ENCODE measurements at places on chromosomes 13 and 19. TPM values are rescaled to one million over a fixed set of nuclear protein-coding genes. Genes with fewer than 3 reads are reported as not detected.

DNA sequence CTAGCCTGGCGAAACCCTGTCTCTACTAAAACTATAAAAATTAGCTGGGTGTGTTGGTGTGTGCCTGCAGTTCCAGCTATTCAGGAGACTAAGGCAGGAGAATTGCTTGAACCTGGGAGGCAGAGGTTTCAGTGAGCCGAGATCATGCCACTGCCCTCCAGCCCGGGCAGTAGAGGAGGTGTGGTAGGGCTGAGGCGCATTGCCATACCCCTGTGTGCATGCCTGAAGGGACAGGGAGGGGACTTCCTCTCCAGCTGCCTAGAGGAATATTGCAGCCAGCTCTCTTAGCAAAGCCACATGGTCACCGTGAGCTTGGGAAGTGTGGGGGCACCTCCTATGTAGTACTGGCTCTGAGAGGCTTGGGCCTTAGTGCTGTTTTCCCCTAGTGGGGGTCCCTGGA is 29.2 kb upstream of the PEPD start:
- no peak overlapping the region for H3K27ac ChIP-seq
- H3K27me3 ChIP-seq: no peaks in the 10 kb centered on the region
- no peaks in the 10 kb centered on the region for H3K4me1 ChIP-seq
- no peak for DNase-seq

GRCh38 chr13:66430728-66431127 is 799.4 kb downstream of the PCDH9 start:
- no peak for DNase-seq
- no peaks in the 10 kb centered on the region for H3K27me3 ChIP-seq
- no peak overlapping the region for H3K27ac ChIP-seq
- H3K4me1 ChIP-seq: no peaks in the 10 kb centered on the region

GRCh38 chr19:10740798-10741197 is 22.9 kb downstream of the DNM2 start:
- no peak overlapping the region for H3K4me3 ChIP-seq
- no peak for DNase-seq
- H3K4me1 ChIP-seq: peaks cover 21% of the 10 kb centered on the region
- H3K27me3 ChIP-seq: no peaks in the 10 kb centered on the region
- H3K27ac ChIP-seq: no peak overlapping the region

DNA sequence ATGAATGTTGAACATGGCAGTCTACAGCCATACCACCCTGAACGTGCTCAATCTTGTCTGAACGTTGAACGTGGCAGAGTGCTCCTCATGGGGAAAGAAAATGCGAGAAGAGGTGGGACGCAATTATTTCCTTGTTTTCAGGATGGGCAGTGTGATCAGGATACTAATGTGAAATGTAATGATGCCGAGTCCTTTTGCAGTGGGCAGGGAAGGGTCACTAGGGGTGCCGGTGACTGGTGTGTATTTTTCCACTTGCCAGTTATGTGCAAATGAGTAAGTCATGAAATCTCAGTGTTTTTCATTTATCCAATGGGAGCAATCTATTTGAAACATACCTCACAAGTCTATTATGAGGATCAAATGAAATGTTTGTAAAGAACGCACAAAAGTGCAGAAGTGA is 84.8 kb downstream of the LNX2 start:
- no peaks in the 10 kb centered on the region for H3K4me1 ChIP-seq
- DNase-seq: no peak
- peaks cover 4% of the 10 kb centered on the region for H3K27me3 ChIP-seq
- H3K27ac ChIP-seq: no peak overlapping the region
- no peaks in the 10 kb centered on the region for H3K36me3 ChIP-seq
- H3K4me3 ChIP-seq: no peak overlapping the region

GRCh38 chr19:4583961-4584669 is 24.6 kb upstream of the SEMA6B start:
- H3K36me3 ChIP-seq: no peaks in the 10 kb centered on the region
- no peak overlapping the region for H3K27ac ChIP-seq
- H3K4me1 ChIP-seq: peaks cover 6% of the 10 kb centered on the region

DNA sequence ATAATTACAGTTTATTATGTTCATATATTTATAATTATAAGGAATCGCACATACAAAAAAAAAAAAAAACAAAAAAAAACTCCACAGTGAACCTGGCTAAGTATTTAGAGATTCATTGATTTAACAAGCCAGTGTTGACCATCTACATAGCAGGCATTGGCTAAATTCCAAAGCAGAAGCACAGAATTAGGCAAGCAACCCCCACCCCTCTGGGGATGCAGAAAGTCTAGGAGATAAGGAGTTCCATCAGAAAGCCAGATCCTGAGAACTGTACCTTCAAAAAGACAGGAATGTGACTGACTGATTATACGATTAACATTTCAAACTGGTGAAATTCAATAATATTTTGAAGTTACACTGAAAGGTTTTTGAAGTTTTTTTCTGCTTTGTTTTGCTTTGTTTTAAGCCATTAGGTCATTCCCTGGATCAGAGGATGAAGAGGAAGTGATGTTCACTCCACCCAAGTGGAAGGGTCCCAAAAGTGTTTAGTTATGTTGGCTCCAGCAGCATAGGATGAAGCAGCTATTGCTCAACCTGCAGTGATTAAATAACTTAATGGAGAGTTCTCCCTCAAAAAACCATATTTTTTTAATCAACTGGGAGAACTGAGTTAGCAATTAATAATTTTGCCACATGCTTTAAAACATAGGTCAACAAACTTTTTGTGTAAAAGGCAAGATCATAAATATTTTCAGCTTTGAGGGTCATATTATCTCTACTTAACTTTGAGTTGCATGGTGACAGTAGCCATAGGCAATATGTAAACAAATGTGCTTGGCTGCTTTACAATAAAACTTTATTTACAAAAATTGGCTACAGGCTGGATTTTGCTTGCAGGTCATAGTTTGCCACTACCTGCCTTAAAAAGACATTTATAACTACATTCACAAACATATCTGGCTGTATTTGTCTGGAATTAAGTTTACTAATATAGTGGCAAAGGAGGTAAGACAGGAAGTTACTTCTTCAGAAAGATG is 49.6 kb downstream of the DOCK9 start:
- no peak overlapping the region for H3K27ac ChIP-seq
- peaks cover 6% of the 10 kb centered on the region for H3K4me1 ChIP-seq
- H3K27me3 ChIP-seq: no peaks in the 10 kb centered on the region
- H3K36me3 ChIP-seq: peaks cover 33% of the 10 kb centered on the region
- no peak overlapping the region for H3K4me3 ChIP-seq

DNA sequence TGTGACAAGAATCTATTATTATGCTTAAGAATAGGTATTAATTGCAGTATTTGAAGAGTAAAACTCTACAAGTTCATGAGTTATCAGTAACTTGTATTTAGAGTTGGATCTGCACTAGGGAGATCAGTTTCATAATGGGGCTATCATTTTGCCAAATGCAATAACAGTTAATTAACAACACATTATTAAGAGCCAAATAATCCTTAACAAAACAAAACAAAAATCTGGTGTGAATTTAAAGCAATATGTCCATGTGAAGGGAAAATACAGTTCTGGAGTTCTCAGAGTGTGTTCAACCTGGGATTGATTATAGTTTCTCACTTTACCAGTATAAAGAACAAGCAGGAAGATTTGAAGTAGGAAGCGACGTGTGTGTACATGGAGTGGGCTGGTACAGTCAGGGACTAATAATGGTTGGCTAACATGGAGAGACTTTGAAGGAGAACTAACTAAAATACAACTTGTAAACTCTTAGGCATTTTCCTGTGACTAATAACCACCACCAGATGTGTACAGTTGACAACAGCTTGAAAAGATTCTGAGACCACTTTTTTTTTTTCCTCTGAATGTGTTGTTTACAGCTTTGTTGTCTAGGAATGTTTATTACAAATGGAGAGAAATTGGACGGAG is 58.5 kb downstream of the POSTN start:
- no peaks in the 10 kb centered on the region for H3K4me1 ChIP-seq
- H3K27ac ChIP-seq: no peak overlapping the region
- DNase-seq: no peak
- H3K27me3 ChIP-seq: no peaks in the 10 kb centered on the region
- H3K36me3 ChIP-seq: no peaks in the 10 kb centered on the region
- no peak overlapping the region for H3K4me3 ChIP-seq

DNA sequence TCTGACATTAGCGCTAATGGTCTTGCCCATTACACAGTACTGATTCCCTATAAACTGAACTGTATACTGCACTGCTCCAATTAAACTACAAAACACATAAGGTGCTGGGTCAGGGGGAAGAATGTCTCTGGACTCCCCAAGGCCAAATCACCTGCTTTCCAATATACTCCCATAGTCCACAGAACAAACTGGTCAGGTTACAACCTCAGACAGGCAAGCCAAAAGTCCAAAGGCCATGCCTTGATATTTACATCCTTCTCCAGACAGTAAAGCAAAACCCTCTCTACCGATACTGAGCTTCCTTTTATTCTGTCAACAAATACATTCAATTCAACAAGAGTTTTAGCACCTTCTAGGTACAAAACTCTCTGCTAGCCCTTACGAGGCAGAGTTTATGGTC is 8.9 kb downstream of the ZNF541 start:
- no peak overlapping the region for H3K27ac ChIP-seq
- no peak for DNase-seq
- no peak overlapping the region for H3K4me3 ChIP-seq

- H3K4me1 ChIP-seq: peaks cover 3% of the 10 kb centered on the region
- DNase-seq: no peak
- no peaks in the 10 kb centered on the region for H3K27me3 ChIP-seq
- H3K27ac ChIP-seq: peak overlapping the region; percentile 17
These were observed 793.4 kb downstream of the LIG4 start for GRCh38 chr13:107421951-107422350.

DNA sequence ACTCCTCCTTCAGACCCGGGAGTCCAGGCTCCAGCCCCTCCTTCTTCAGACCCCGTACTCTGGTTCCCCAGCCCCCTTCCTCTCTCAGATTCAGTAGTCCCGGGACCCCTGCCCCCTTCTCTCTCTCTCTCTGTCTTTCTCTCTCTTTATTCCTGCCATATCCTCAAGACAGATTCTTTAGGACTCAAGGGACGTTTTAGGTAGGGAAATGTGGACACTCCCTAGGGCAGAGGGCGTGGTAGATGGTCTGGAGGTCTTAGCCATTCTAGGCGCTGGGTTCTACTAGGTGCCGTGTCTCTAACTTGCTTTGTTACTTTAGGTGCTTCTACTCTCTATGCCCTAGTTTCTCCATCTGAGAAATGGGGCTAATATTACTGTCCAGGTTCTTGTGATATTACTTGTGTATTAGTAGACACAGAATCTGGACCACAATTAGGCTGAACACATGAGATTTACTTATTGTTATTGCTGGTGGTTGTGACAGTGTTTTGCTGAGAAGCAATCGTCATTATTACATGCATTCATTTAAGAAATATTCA is 751 bp upstream of the C19orf84 start:
- no peaks in the 10 kb centered on the region for H3K27me3 ChIP-seq
- H3K36me3 ChIP-seq: no peaks in the 10 kb centered on the region
- DNase-seq: no peak
- H3K4me3 ChIP-seq: no peak overlapping the region

DNA sequence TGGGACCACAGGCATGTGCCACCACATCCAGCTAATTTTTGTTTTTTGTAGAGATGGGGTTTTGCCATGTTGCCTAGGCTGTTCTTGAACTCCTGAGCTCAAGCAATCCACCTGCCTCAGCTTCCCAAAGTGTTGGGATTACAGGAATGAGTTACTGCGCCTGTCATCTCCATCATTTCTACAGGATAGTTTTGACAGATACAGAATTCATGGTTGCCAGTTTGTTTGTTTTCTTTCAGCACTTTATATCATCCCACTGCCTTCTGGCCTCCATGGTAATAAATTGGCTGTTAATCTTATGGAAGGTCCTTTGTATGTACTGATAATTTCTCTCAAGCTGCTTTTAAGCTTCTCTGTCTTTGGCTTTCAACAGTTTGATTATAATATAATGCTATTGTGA is 165.2 kb downstream of the RNF17 start:
- no peaks in the 10 kb centered on the region for H3K36me3 ChIP-seq
- no peak for DNase-seq
- H3K4me3 ChIP-seq: no peak overlapping the region
- H3K4me1 ChIP-seq: peaks cover 3% of the 10 kb centered on the region

- no peak overlapping the region for H3K4me3 ChIP-seq
- no peak overlapping the region for H3K27ac ChIP-seq
- H3K4me1 ChIP-seq: no peaks in the 10 kb centered on the region
- H3K36me3 ChIP-seq: no peaks in the 10 kb centered on the region
These were observed 19.2 kb downstream of the UTP14C start for GRCh38 chr13:52043675-52044074.

DNA sequence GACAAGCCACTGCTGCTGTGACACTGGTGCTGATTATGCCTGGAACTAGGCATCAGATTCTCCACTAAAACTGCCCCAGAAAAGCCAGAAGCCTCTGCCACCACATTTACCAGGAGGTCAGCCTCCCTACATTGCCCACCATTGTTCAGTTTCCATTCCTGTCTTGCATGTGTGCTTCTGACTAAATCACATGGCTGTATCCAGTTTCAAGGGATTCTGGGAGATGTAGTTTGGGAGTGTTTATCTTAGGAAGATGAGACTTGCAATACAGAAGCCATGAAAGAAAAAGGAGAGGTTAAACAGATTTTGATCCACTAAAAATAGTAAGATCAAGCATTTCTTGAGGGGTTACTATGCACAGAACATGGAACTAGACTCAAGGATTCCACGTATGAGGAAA is 40.7 kb upstream of the SERPINE3 start:
- no peak overlapping the region for H3K27ac ChIP-seq
- no peak overlapping the region for H3K4me3 ChIP-seq
- no peaks in the 10 kb centered on the region for H3K27me3 ChIP-seq
- H3K36me3 ChIP-seq: no peaks in the 10 kb centered on the region
- H3K4me1 ChIP-seq: peaks cover 4% of the 10 kb centered on the region

DNA sequence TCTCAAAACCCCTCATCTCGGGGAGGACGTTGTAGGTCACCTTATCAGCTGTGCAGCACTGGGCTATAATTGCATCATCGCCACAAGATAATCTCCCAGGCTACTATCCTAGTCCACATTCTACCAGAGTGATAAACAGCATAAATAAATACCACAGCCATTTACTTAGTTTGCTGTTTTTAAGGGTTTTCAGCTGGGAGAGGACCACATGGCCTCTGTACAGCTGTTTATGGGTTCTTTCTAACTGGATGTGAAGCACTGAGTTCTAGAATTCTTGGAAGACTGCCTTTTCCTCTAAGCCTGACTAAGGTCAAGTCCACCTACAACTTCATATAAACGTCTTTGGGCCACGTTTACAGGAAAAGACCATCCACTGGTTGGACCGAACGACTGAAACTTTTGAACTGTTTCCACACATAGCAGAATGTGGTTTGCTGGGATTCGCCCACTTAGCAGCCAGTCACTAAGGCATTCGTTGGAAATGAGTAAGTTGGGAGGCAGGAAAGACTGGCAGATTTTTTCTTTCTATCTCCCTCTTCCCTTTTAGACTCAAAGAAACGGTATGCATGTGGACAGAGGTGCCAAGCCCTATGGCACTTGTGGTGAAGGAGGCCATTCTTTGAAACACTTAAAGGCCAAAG is 752.5 kb upstream of the SGCG start:
- H3K27ac ChIP-seq: no peak overlapping the region
- no peak for DNase-seq
- H3K4me1 ChIP-seq: no peaks in the 10 kb centered on the region
- no peak overlapping the region for H3K4me3 ChIP-seq

GARRE1 gene
- total RNA-seq: 17.7 TPM

PLK5 gene
- total RNA-seq: not detected

RNF17 gene
- total RNA-seq: not detected

LPAR6 gene
- 48.1 TPM for total RNA-seq

PRODH2 gene
- not detected for total RNA-seq

POU2F2 gene
- total RNA-seq: 33.0 TPM

TLE2 gene
- 3.9 TPM for total RNA-seq

OR7A5 gene
- total RNA-seq: not detected

FGF22 gene
- 0.72 TPM for total RNA-seq
